ENCODE measurements at places on chromosomes 12 and 14.

DNA sequence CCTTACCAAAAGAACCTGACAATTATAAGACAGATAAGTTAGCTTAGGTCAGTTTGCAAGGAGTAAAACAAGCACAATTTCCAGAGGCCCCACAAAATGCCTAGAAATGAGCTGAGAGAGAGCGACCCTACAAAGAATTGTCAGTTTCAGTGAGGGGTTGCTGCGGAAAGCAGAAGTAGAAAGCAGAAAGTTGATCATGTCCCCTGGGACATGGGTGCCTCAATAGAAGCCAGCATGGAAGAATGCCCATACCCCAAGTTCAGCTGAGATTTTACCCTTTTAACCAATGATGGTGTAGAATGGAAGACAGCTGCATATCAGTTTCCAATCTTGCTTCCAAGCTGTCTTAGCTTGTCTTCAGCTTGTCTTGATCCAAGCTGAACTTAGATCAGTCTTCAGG is 21.8 kb upstream of the CRY1 start:
- DNase-seq = peak; percentile 70

- DNase-seq = no peak
Measured at GRCh38 chr12:57823131-57823907, 4.8 kb upstream of the AVIL start.

DNA sequence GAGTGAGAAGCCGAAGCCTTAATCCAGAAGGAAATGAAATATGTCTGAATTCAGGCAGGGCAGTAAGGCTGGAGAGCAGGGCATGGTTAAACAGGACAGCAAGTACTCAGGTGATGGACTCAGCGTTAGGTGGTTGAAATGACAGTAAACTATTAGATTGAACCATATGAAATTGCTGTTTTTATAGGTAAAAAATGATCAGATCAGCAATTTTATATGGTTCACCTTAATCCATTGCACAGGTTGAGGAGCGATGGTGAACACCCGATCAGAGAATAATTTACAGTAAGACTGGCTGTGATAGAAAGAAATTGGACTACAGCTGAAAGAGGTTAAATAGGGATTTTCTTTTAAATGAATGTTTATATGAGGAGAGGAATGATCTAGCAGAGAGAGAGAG is 56.6 kb downstream of the TTC6 start:
- DNase-seq = no peak

DNA sequence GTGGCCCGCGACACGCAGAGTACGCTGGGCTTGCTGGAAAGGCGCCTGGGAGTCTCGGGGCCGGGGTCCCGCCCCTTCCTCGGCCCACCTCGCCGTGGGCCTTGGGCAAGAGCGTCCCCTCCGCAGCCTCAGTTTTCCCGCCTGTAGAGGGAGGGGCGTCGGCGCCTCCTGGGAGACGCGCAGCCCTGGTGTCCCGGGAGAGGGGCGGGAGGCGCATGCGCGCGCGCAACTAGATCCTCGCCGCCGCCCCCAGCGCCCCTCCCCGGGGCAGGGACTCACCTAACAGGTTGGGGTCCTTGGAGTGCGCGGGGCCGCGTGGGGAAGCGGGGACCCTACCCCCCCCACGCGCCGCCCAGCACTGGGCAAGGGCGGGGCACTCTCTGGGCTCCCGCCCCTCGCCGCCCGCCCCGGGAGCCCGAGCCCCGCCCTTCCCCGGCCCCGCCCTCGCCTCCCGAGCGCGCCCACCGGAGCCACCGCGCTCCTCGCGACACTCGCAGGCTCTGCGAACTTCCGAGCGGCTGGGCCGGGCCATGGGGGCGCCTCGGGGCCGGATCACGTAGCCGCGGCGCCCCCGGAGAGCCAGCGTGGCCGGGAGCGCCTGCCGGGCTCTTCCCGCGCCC is at the start of gene KIF26A:
Gene KIF26A, plus strand, starts transcription at position 490 of the 620 bp plus-strand sequence. CDS start 136 bp downstream, outside the sequence.
- DNase-seq = no peak

- DNase-seq = peak; percentile 30
Measured at GRCh38 chr12:106954462-106955376, 988 bp upstream of the TMEM263 start.

DNA sequence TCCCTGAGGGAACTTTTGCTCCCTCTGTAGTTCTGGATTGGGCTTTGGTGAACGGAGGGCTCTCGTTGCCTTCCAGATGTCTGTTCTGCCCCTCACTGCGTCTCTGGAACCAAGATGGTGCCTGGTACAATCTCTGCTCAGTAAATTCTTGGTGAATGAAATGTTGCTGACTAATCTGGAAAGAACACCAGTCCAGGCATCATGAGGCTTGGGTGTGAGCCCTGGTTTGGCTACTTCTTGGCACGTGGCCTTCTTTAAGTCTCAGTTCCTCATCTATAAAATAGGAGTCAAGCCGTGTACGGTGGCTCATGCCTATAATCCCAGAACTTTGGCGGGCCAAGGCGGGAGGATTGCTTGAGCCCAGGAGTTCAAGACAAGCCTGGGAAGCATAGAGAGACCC is 4.3 kb downstream of the HHIPL1 start:
- DNase-seq = no peak

DNA sequence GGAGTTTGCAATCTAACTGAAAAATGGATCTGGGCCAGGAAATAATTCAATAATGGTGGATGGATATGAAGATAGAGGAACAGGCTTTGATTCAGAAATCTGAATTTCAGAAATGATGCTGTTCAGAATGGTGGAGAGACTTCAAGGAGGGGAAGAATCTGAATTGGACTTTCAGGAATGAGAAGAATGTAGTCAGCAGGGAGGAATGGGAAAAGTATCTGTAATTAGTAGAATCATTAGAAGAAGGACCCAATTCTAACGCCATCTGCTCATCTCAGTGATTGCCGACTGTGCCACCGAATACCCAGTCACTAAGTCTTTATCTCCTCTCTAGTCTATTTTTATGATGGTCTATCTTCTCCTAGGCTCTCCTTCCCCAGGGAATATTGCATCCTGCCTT is 363.2 kb downstream of the GALC start:
- no peak for DNase-seq

- DNase-seq = no peak
Measured at GRCh38 chr12:57261428-57261865, 10.5 kb upstream of the STAC3 start.

DNA sequence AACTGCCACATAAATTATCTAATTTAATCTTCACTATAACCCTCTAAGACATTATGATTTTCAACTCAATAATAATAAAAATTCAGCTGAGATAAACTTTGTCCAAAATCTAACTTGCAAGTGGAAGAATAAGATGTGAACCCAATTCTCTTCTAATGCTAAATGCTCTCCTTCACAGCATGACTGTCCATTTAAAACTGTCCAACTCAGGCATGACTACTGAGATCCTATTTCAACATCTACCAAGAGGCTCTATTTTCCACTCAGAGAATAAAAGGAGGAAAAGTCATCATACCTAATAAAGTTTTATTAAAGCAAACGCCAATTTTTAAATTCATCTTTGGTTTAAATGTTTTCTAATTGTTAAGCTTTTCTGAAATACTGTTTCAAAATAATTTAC is 183.6 kb downstream of the MED13L start:
- DNase-seq = no peak

- DNase-seq = no peak
Measured at GRCh38 chr12:124442281-124442680, 125.1 kb downstream of the NCOR2 start.

DNA sequence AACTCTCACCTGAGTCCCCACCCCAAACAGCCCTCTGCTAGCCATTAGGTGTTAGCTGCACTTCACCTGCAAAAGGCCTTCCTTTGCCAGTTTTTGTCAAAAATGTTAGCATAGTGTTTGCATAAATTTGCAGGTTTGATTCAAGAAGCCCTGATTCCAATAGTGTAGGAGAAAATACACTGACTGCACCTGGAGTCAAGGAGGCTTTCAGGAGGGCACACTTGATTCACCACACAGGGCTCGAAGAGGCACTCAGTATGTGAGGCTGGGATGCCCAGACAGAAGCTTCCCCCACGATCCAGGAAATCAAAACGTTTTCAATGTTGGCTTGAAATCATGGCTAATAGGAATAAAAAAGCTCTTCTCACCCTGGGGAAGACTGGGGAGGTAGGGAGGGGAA is 40.5 kb upstream of the DDX11 start:
- DNase-seq = no peak

- DNase-seq = peak; percentile 33
Measured at GRCh38 chr12:22121224-22121623, 75.2 kb downstream of the CMAS start.

DNA sequence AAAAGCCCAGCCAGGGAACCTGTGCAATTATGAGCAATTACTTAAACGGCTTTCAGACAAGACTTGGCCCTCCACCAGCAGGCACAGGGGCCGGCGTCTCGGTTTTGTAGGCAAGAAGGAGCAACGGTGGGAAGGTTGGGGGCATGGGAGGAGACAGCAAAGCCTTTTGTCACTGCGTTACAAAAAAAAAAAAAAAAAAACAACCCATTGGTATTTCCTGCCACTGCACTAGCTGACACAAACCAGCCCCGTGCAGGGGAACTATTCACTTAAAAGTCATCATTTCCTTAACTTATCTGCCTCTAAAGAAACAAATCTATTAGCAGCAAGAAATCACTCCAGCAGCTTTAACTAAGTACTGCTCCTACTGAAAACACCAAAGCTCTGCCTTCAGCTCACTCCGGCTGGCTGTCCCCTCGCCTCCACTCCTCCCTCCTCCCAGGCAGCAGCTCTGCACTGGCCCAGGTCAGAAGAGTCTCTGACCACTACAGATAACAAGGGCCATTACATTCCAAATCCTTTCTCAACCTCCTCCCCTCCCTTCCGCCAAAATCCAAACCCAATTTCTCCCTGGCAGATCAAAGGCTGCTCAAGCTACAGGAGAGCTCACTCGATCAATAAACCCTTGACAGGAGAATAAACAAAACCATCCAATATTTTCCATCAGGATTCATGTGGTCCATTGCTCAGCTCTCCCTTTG is 105.2 kb upstream of the CDKN3 start:
- DNase-seq = no peak

DNA sequence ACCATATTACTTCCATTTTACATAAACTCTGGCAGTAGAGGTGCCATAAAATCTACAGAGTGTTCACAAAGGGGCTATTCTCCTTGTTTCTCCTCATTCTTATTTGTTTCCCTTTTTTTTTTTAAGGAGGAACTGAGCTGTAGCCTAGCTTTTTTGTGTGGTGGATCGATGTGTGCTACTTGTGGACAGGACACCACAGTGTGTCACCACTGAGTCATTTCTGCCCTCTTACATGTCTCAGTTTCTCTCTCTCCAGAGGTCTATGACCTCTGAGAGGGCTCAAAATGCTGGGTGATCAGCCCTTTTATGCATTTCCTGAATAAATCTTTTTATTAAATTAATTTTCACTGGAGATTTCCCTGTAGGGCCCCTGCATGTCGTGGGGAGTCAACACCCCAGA is 370.2 kb downstream of the ADGRD1 start:
- DNase-seq = no peak

DNA sequence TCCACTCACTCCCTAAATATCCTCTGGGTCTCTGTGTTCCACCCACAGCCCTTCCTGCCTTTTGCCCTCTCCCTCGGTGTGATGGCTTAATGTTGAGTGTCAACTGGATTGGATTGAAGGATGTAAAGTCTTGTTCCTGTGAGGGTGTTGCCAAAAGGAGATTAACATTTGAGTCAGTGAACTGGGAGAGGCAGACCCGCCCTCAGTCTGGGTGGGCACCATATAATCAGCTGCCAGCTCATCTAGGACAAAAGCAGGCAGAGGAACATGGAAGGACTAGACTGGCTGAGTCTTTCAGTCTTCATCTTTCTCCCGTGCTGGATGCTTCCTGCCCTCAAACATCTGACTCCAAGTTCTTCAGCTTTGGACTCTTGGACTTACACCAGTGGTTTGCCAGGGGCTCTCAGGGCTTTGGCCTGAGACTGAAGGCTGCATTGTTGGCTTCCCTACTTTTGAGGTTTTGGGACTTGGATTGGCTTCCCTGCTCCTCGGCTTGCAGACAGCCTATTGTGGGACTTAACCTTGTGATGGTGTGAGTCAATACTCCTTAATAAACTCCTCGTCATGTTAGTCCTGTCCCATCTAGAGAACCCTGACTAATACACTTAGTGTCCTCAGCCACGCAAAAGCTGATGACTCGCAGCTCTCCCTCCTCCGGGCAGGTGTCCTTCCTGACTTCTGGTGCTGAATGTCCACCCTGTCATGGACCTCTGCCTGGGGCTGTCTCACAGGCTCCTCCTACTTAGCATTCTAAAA is 5.9 kb downstream of the DGLUCY start:
- peak; percentile 19 for DNase-seq

- peak; percentile 94 for DNase-seq
Measured at GRCh38 chr12:66188584-66189485, at the start of gene IRAK3. Gene IRAK3 (plus strand): TSS chr12:66189214. CDS start chr12:66189300, 86 bp downstream.

DNA sequence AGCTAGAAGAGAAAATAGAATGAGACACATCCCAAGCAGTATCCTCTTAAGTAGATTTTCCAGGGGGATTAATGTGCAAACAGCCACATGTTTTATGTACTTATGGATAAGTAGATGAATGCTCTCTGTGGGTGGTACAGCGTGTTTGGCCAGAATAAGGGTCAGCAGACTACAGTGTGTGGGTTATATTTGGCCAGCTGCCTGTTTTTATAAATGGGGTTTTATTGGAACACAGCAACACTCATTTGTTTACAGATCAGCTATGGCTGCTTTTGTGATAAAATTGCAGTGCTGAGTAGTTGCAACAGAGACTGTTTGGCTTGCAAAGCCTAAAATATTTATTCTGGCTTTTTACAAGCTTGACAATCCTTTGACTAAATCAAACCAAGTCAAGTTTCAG is 780.2 kb upstream of the SEL1L start:
- DNase-seq = no peak

GRCh38 chr12:102851246-102851645 is 65.8 kb downstream of the PAH start:
- no peak for DNase-seq

DNA sequence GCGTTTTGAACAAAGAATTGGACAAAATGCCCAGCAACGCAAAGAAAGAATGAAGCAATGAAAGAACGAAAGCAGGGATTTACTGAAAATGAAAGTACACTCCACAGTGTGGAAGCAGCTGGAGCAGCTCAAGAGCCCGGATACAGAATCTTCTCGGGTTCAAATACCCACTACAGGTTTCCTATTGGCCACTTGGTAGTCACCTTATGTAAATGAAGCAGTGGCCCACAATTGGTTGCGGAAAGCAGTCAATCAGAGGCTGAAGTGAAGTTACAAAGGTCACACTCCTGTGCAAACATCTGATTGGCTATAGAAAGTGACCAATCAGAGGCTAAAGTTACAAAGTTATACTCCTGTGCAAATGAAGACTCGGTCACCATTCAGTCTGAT is 15.0 kb upstream of the PPP1R13B start:
- no peak for DNase-seq

DNA sequence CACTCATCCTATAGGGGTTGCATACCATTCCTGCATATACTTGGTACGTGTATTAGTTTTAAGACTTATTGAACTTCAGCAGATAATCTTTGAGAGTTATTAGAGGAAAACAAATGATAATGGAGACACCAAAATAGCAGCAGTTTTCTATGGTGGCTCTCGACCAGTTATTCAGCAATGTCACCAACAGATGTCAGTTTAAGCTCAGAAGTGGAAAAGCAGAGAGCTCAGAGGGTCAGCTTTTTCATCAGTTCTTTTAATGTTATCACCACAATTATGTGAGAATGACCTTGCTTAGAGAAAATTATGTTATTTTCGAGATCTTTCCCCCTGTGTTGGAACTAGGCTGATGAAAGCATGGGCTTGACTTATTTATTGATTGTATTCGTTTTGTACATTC is 32.0 kb downstream of the PTPN11 start:
- DNase-seq = no peak

All from NB4 (cell line).